NCI-H187 treated with DMSO at 0.1 percent for 48 hours (cell line): ENCODE measurements at places on chromosomes 6 and 20.

DNA sequence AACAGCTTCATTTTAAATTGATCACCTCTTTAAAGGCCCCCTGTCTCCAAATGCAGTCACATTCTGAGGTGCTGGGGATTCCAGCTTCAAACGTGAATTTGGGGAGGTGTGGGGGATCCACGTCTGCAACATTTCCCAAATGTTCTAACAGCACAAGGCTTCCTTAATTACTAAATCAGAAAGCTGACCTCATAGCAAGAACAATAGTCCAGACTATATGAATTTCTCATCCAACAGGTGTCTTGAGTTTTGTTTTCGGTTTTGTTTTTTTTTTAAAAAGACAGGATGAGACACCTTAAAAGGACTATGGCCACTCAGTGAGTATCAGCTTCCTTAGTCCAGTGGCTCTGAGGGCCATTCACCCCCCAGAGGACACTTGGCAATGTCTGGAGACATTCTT, 11.5 kb downstream of the ATP9A start:
- DNase-seq, result no peak

GRCh38 chr20:3543901-3544507, 73.2 kb downstream of the ATRN start:
- DNase-seq, result no peak

- DNase-seq, result no peak
Observed at GRCh38 chr20:54642864-54643667, 167.7 kb downstream of the DOK5 start.

GRCh38 chr6:30727920-30728553, 7.9 kb downstream of the TUBB start:
- DNase-seq, result no peak

DNA sequence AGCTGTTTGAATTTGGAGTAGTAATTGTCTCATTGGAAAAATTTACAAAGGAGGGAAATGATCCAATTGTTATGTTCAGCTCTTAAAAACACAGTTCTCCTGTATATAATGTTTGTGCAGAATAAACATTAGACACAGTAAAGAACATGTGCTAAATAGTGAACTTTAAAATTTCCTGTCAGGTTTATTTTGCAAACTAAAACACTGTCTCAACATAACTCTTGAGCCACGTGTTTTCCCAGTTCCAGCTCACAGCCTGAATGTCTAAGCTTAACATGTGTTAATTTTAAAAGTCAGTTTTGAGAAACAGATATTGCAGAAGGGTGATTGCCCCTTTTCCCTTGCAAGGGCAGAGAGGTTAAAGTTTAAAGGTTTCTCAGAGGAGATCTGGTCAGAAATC, 20.6 kb downstream of the EPHA7 start:
- no peak for DNase-seq
